ENCODE measurements at places on chromosomes 4 and X. TPM values are rescaled to one million over a fixed set of nuclear protein-coding genes. Genes with fewer than 3 reads are reported as not detected.

- H3K4me3 ChIP-seq, result no peak overlapping the region
- no peak for DNase-seq
- no peaks in the 10 kb centered on the region for H3K27me3 ChIP-seq
- H3K36me3 ChIP-seq, result no peaks in the 10 kb centered on the region
- H3K4me1 ChIP-seq, result no peaks in the 10 kb centered on the region
- H3K27ac ChIP-seq, result no peak overlapping the region
These were observed 9.3 kb downstream of the CD99L2 start for GRCh38 chrX:150889131-150889530.

DNA sequence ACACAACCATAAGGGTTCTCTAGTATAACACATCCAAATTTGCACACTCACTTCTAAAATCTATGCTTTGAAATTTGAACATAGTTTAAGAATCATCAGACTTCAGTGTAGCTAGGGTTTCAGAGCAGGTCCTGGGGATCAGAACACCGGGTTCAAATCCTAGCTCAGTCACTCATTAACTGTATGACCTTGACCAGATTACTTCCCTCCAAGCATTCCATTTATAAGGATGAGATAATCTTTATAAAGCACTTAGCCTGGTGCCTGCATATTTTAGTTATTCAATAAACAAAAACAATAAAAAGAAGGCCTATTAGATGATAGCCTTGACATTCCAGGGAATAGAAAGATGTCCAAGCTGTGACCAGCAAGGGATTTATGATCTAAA, 4.8 kb upstream of the STBD1 start:
- no peaks in the 10 kb centered on the region for H3K4me1 ChIP-seq
- H3K27ac ChIP-seq, result no peak overlapping the region
- DNase-seq, result no peak
- H3K4me3 ChIP-seq, result no peak overlapping the region

The USP51 gene
- 0.83 TPM for total RNA-seq

- no peaks in the 10 kb centered on the region for H3K27me3 ChIP-seq
- no peak overlapping the region for H3K4me3 ChIP-seq
- no peak for DNase-seq
- H3K27ac ChIP-seq, result no peak overlapping the region
- no peaks in the 10 kb centered on the region for H3K36me3 ChIP-seq
- no peaks in the 10 kb centered on the region for H3K4me1 ChIP-seq
These were observed 37.8 kb upstream of the FUNDC1 start for GRCh38 chrX:44580466-44580865.

GRCh38 chr4:11545651-11546050, 117.0 kb upstream of the HS3ST1 start:
- H3K4me3 ChIP-seq, result no peak overlapping the region
- no peak overlapping the region for H3K27ac ChIP-seq
- H3K4me1 ChIP-seq, result no peaks in the 10 kb centered on the region
- no peaks in the 10 kb centered on the region for H3K27me3 ChIP-seq
- no peaks in the 10 kb centered on the region for H3K36me3 ChIP-seq

DNA sequence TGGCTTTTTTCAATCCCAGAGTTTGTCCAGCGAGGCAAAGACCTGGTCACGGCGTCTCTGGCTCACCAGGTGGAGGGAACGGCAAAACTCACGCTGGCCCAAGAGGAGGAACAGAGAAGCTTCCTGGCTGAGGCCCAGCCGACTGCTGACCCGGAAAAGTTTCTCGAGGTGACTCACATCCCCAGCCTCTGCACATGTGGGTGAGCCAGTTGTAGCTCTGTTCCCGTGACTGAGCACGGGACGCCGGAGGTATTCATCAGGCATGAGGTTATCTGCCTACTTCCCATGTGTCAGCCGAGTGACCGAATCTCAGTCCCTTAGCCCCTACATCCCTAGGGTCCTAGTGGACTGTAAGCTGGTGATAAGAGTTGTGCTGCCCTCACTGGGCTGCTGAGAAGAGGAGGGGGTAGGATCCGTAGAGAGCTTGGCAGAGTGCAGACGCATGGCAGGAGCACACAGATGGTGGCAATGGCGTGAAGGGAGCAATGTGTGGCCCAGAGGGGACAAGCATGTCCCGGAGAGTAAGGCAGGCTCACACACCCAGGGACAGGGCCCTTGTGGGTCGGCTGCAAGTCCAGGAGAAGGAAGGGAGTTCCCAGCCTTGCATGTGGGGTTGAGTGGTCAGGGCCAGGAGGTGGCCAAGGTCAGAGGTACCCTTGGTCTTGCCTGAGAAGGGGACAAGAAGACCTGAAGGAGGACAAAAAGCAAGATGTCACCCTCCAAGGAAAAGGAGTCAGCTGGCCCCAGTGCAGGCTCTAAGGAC, 42.9 kb downstream of the EVC start:
- no peak for DNase-seq
- no peaks in the 10 kb centered on the region for H3K27me3 ChIP-seq
- H3K36me3 ChIP-seq, result no peaks in the 10 kb centered on the region
- H3K4me1 ChIP-seq, result no peaks in the 10 kb centered on the region
- H3K4me3 ChIP-seq, result no peak overlapping the region

The EGFL6 gene
- not detected for total RNA-seq

The PLAC1 gene
- total RNA-seq, result not detected

The ADGRL3 gene
- 3.7 TPM for total RNA-seq

DNA sequence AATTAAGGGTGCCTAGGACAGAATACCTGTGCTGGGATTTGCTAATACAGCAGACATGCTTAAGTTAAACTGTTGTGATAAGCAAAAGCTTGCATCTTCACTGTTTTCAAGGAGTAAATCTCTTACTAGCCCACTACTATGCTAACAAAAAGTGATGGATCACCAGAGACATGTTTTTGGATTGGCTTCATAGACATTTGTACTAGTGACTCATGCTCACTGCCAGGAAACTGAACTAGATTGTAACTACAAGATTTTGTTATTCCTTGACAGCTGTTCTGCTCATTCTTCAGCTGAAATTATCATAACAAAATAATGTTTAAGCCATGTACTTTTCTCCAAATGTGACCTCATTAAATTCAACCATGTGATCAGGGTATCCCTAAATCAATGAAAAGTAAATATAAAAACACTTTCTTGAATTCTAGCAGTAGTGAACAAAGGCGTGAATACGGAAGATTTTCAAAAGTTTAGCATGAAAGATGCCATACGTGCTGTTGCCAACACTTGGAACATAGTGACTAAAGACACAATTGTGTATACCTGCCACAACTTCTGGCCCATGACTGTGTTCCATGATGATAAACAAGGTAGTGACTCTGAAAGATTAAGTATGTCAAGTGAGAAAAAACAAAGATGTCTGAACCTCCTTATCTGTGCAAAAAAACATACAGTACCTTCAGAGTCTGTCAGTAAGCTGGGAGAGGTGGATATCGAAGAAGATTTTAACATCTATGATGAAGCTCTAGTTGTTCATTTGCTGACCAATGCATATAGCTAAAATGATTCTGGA, 154.0 kb downstream of the BTC start:
- no peaks in the 10 kb centered on the region for H3K27me3 ChIP-seq

DNA sequence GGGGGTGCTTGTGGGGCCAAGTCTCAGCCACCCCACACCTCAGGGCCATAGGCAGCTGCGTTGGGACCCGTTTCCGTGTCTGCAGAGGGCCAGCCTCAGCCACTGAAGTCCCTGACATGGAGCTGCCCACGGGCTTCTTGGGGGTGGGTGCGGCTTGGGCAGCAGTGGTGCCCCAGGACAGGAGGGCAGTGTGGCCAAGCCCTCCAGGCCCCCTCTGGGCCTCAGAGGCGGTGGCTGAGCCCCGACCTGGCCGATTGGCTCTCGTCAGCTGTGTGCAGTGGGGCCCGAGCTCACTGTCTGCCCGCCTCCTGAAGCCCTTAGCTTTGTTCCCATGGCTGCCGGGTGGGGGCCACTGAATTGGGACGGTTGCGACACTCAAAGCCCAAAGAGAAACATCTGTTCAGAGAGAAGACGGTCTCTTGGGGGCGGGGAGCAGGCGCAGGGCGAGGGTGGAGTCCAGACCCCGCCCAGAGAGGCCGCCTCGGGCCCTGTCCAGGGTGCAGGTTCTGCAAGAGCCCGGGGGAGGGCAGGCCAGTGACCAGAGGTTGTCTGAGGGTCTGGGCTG, 9.1 kb downstream of the FGFR3 start:
- peaks cover 27% of the 10 kb centered on the region for H3K4me1 ChIP-seq
- H3K4me3 ChIP-seq, result no peak overlapping the region
- DNase-seq, result no peak
- H3K27me3 ChIP-seq, result no peaks in the 10 kb centered on the region

GRCh38 chr4:95021099-95021498, 263.3 kb downstream of the BMPR1B start:
- H3K4me3 ChIP-seq, result no peak overlapping the region
- DNase-seq, result no peak
- H3K4me1 ChIP-seq, result no peaks in the 10 kb centered on the region

DNA sequence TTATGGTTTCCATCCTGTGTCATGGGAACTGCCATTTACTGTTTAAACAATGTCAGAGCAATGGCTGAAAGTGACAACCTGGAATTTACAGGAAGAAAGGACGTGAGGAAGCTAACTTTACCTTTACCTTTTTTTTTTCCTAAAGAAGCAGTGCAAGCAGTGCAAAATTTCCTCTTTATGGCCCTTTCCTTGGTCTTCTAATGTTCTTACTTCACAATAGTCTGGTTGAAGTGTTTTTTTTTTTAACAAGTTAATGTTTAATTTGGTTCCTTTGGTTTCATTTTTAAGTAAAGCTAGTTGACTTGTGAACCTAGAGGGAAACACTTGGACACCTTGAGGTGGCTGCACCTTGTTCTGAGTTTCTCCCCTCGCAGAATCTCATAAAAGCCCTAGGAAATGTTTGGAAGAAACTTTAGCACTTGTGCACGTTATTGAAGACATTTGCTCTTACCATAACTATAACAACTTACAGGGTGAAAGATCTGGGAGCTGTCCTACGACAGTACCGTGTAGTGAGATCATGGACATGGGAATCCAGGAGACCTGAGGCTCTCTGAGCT, 1.8 kb downstream of the SGMS2 start:
- H3K27ac ChIP-seq, result no peak overlapping the region
- no peaks in the 10 kb centered on the region for H3K36me3 ChIP-seq
- DNase-seq, result no peak
- H3K4me3 ChIP-seq, result peak overlapping the region; percentile 84
- H3K27me3 ChIP-seq, result no peaks in the 10 kb centered on the region

GRCh38 chrX:96204928-96205327, 479.7 kb upstream of the DIAPH2 start:
- H3K36me3 ChIP-seq, result no peaks in the 10 kb centered on the region
- H3K27ac ChIP-seq, result no peak overlapping the region
- no peak for DNase-seq
- H3K4me3 ChIP-seq, result no peak overlapping the region
- no peaks in the 10 kb centered on the region for H3K4me1 ChIP-seq

The CENPVL1 gene
- total RNA-seq, result not detected

DNA sequence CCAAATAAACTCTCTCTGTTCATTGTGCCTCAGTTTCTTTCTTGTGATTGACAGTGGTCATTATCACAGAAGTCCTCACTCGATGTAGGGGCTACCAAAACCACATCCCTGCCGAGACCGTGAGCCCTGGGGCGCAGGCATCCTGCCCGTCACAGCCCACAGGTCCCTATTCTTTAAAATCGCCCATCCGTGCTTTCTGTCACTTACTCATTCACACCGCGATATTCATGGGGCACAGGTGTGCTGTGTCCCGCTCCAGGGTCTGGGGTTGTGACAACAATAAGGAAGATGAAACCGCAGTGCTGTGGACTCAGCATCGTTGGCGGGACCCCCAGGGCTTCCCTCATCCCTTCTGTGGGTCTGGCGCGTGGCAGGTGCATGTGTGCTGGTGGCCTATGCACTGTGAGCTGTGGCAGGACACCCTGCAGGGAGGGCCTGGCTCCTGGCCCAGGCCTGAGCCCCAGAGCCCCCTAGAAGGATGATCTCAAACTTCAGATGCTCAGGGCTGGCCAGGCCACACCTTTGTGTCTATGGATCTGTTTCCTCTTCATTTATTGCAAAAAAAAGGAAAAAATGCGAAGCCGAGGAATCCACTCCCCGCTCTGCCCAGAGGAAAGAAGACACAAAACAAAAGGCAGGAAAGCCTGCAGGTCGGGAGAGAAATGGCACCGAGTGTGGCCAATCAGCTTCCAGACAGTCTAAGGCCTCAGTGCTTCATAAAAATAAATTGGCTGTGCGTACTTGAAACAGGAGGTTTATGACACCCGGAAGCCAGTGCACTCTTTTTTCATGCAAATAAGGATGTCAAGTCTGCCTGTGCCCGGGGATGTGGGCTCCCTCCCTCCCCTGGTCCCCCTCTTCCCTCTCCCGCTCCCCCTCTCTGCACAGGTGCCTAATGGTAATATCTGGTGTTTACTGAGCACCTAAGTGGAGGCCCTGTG, 109.5 kb upstream of the ADRA2C start:
- DNase-seq, result no peak
- H3K36me3 ChIP-seq, result no peaks in the 10 kb centered on the region
- no peak overlapping the region for H3K4me3 ChIP-seq
- no peaks in the 10 kb centered on the region for H3K4me1 ChIP-seq
- H3K27ac ChIP-seq, result no peak overlapping the region
- H3K27me3 ChIP-seq, result no peaks in the 10 kb centered on the region

The CDK16 gene
- total RNA-seq, result 118 TPM

The TRMT2B gene
- 31.0 TPM for total RNA-seq

The MGAT4D gene
- total RNA-seq, result not detected

GRCh38 chr4:4555916-4556315, 14.1 kb upstream of the STX18 start:
- no peaks in the 10 kb centered on the region for H3K36me3 ChIP-seq
- H3K4me3 ChIP-seq, result no peak overlapping the region
- no peak for DNase-seq
- H3K27ac ChIP-seq, result no peak overlapping the region

GRCh38 chrX:44306356-44306755, 37.1 kb downstream of the EFHC2 start:
- DNase-seq, result no peak
- no peaks in the 10 kb centered on the region for H3K27me3 ChIP-seq
- H3K27ac ChIP-seq, result no peak overlapping the region
- H3K36me3 ChIP-seq, result no peaks in the 10 kb centered on the region
- no peak overlapping the region for H3K4me3 ChIP-seq

- no peak overlapping the region for H3K27ac ChIP-seq
- H3K36me3 ChIP-seq, result no peaks in the 10 kb centered on the region
- no peaks in the 10 kb centered on the region for H3K27me3 ChIP-seq
- H3K4me3 ChIP-seq, result no peak overlapping the region
These were observed 21.9 kb downstream of the APOO start for GRCh38 chrX:23885803-23886202.

The EXOC1L gene
- total RNA-seq, result not detected

The RBM46 gene
- not detected for total RNA-seq

GRCh38 chrX:24619647-24620046, 27.5 kb downstream of the PCYT1B start:
- no peak for DNase-seq
- no peak overlapping the region for H3K27ac ChIP-seq
- no peaks in the 10 kb centered on the region for H3K36me3 ChIP-seq

DNA sequence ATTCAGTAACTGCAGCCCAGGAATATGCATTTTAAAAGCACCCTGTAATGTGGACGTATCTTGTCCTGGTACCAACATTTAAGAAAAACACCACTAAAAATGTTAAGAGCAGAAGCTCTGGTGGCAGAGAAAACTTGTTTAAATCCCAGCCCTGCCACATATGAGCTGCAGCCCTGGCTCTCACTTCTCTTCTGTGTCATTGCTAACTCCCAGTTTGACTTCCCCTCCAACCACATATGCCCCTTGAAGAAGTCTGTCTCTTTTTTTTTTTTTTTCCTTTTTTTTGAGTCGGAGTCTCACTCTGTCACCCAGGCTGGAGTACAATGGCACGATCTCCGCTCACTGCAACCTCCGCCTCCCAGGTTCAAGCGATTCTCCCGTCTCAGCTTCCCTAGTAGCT, 14.8 kb downstream of the LHFPL1 start:
- H3K4me1 ChIP-seq, result no peaks in the 10 kb centered on the region
- no peaks in the 10 kb centered on the region for H3K27me3 ChIP-seq
- no peaks in the 10 kb centered on the region for H3K36me3 ChIP-seq
- DNase-seq, result no peak
- H3K27ac ChIP-seq, result no peak overlapping the region

Data from Peyer's patch (tissue), 4 donors.